ENCODE measurements at places on chromosomes 2 and 18. TPM values are rescaled to one million over a fixed set of nuclear protein-coding genes. Genes with fewer than 3 reads are reported as not detected.
A peak's percentile ranks its signal among the peaks of the same experiment; 100 is the strongest.

GRCh38 chr2:59752512-59752911, 800.9 kb downstream of the BCL11A start:
- DNase-seq = no peak

GRCh38 chr2:157891643-157892041, 15.5 kb upstream of the ACVR1 start:
- DNase-seq = no peak

GRCh38 chr2:23614701-23615100, 229.7 kb downstream of the KLHL29 start:
- no peak for DNase-seq

GRCh38 chr18:56314396-56314795, 324.0 kb downstream of the TXNL1 start:
- DNase-seq = no peak

DNA sequence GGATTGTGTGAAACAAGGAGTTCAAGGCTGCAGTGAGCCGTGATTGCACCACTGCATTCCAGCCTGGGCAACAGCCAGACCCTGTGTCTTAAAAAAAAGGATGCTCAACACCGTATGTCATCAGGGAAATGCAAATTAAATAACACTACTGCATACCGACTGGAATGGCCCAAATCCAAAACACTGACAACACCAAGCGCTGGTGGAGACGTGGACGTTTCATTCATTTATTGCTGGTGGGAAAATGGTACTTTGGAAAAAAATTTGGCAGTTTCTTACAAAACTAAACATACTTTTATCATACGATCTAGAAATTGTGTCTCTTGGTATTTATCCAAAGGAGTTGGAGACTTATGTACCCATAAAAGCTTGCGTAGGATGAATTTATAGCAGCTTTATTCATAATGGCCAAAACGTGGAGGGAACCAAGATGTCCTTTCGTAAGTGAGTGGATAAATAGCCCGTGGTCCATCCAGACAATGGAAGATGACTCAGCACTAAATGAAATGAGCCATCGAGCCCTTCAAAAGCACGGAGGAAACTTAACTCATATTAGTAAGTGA, 24.2 kb downstream of the NEU4 start:
- no peak for DNase-seq

The SFTPB gene
- not detected for polyA plus RNA-seq

The CNGA3 gene
- polyA plus RNA-seq = not detected

DNA sequence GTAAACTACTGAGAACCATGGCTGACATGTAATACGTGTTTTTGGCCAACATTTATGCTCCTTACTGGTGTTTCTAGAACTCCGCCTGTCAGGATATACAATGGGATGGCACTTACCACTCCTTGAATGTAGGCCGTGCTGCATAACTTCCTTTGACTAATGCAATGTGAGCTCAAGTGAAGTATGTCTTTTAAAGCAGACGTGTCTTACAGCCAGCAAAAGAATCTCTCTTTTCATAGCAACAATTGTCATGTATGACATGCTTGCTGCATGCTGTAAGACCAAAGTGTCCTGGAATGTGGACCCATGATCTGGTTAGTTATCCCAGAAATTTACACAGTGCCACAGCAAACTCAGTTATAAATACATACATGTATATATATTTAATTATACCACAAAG, 1202.7 kb upstream of the PIK3C3 start:
- no peak for DNase-seq

GRCh38 chr2:55133467-55134315, 83.4 kb upstream of the RTN4 start:
- no peak for DNase-seq

GRCh38 chr2:235433860-235434259, 60.0 kb upstream of the AGAP1 start:
- peak; percentile 16 for DNase-seq

DNA sequence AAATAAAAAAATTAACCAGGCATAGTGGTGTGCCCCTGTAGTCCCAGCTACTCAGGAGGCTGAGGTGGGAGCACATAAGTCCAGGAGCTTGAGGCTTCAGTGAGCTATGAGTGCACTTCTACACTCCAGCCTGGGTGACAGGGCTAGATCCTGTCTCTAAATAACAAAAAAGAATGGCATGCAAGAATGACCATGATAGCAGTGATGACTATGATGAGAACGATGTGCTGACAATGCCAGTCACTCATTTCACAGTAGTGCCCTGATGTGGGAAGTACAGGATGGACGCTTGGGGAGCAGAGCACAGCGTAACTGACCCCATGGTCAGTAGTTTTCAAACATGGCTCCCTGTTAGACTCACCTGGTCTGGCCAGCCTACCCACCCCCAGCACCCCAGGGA, 139.1 kb downstream of the VAPA start:
- no peak for DNase-seq

DNA sequence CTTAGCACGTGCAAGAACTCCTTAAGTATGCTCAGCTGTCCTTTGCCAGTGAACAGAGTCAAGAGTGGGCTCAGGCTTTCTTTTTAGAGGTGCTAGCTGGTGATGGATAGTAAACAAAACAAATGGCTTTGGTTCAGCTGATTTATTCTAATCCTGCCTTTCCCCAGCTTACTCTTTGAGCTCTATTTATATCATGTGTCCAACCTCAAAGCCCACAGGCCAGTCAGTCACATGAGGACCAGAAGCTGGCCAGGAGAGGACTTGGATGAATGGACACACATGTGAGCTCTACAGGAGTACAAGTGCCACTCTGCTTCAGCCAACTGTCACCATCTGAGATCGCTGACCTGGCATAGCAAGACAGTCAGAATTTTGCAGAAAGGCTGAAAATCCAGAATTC, 59.4 kb downstream of the STK39 start:
- no peak for DNase-seq

GRCh38 chr2:47819834-47820233, 36.9 kb downstream of the MSH6 start:
- DNase-seq = no peak

DNA sequence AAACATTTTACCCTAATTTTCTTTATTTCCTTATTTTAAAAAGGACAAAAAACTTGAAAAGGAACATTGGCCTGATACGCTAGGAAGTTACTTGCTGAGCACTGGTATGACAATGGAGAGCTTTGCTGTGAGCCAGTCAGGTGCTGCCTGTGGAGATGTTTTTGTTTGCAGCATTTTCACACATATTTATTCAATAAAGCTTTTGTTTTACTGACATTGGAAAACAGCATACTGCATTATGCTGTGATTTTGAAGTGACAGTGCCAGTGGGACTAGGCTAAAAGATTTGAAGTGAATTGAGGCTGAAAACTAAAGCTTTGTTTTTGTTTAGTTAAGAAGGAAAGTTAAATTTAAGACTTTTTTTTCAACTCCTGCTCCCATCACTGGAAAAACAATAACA, 470.7 kb upstream of the ZEB2 start:
- DNase-seq = no peak

GRCh38 chr18:46096651-46097300, 1.3 kb downstream of the ATP5F1A start:
- DNase-seq = peak; percentile 15

The NMUR1 gene
- polyA plus RNA-seq = not detected

GRCh38 chr2:80530442-80531064, 226.0 kb upstream of the LRRTM1 start:
- DNase-seq = no peak

DNA sequence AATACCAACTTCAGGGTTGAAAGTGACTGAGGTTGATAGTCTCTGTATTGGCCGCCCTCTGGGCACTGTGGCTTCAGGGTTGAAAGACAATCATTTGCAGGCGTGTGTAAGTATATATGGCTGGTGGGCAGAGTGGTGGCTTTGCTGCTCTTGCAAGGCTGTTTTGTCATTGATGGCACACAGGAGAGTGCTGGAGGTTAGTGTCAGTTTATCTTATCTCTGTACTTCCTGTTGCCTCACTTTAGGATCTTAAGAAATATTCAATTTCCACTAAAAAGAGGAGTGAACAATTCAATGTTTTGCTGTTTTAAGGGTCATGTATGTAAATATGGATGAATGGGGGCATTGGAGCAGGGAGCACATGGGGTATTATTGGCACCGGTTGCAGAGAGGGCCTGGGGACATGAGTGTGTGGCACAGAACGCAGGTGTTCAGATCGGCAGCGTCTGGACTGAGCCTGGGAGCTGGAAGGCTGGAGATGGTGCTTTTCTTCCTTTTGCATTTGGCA, 51.5 kb downstream of the NCK2 start:
- DNase-seq = no peak
